ENCODE measurements at places on chromosomes 5 and 9.

- no peak for DNase-seq
These were observed 552.4 kb upstream of the ZNF608 start for GRCh38 chr5:125298746-125299379.

DNA sequence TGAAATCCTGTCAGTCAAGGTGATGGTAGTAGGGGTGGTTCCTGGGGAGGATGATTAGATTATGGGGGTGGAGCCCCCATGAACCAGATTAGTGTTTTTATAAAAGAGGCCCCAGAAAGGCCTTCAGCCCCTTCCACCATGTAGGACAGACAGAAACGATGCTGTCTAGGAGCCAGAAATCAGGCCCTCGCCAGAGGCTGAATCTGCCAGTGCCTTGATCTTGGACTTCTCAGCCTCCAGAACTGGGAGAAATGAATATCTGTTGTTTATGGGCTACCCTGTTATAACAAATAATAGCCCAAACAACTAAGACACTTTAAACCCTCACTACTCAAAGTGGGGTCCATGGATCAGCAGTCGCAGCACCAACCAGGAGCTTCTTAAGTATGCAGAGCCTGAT, 20.2 kb upstream of the FOXB2 start:
- no peak for DNase-seq

- no peak for DNase-seq
These were observed 2.6 kb upstream of the GCNT1 start for GRCh38 chr9:76456202-76456926.

GRCh38 chr5:165227515-165227914, 1722.1 kb downstream of the MAT2B start:
- no peak for DNase-seq

DNA sequence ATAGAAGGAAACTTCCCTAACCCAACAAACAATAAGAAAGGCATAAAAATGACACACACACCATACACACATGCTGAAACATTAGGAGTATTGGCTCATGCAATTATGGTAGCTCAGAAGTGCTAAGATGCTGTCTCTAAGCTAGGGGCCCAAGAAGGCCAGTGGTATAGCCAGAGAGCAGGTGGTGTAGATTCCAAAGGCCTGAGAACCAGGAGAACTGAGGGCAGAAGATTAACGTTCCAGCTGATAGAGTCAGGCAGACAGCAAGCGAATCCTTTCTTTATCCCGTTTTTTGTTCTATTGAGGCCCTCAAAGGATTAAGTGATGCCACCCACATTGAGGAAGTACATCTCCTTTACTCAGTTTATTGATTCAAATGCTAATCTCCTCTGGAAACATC, 262.9 kb downstream of the EPB41L4A start:
- no peak for DNase-seq

DNA sequence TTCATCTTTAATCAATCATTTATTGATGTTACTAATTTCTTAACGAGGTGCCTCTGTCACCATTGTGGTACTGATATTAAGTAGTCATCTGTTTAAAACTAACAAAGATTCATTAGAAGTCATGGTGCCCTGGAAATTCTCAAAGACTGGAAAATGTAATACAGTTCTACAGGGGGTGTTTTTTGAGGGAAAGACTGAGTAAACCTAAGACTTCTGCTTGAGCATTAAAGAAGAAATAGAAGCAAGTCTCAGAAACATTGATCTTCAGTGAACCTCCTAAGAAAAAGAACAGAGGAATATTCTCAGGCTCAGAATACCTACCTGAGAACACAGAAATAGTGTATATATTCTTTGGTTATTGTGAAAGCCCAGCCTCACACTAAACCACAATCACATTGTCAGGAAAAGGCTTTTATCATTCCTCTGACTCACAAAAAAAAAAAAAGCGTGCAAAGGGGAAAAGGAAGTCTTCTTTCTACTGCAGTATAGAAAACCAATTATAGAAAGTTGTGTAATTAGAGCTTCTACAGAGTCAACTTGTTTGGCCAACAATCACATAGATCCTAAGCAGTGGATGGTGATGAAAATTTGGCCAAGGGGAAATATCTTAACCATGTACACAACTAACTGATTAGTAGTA, 60.8 kb downstream of the HINT1 start:
- no peak for DNase-seq

DNA sequence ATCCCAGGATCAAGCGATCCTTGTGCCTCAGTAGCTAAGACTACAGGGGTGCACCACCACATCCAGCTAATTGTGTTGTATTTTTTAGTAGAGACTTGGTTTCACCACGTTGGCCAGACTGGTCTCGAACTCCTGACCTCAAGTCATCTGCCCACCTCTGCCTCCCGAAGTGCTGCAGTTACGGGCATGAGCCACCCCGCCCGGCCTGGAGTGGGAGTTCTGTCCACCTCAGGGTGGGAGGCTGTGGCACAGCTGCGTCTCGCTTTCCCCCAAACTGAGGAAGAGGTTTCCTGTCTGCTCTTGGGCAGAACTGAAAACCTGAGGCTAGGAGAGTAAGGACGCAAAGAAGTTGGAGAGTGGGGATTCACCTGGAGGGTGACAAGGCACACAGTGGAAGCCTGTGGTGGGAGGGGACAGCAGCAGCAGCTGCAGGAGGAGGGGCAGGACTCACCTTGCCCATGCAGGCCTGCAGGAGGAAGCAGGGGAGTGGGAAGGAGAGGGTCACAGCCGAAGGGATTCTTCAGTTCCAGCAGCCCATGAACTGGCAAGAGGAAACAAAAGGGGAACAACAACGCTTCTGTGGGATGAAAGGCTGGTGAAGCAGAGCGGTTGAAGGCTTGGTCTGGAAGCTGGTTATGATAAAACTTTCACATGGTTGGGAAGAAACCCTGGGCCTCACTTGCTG, 181.4 kb downstream of the GAS1 start:
- no peak for DNase-seq

All from epithelial cell of prostate (primary cell).